ENCODE measurements at places on chromosomes 16 and 17. TPM values are rescaled to one million over a fixed set of nuclear protein-coding genes. Genes with fewer than 3 reads are reported as not detected.

HCRT gene
- not detected for polyA plus RNA-seq

XAF1 gene
- polyA plus RNA-seq, result 25.5 TPM

HOXB3 gene
- 135 TPM for polyA plus RNA-seq

CRISPLD2 gene
- 7.0 TPM for polyA plus RNA-seq

ARHGAP44 gene
- polyA plus RNA-seq, result 9.0 TPM

GRIN2A gene
- 7.5 TPM for polyA plus RNA-seq

SLFN12L gene
- 0.11 TPM for polyA plus RNA-seq

TEKT5 gene
- polyA plus RNA-seq, result 0.29 TPM

HOXB2 gene
- 58.4 TPM for polyA plus RNA-seq

SCRN2 gene
- polyA plus RNA-seq, result 76.7 TPM

PDF gene
- 8.1 TPM for polyA plus RNA-seq

HID1 gene
- 15.3 TPM for polyA plus RNA-seq

GLIS2 gene
- polyA plus RNA-seq, result 50.6 TPM

ABCC3 gene
- polyA plus RNA-seq, result 8.7 TPM

ABI3 gene
- polyA plus RNA-seq, result 4.2 TPM

HP gene
- polyA plus RNA-seq, result 0.77 TPM

NGFR gene
- polyA plus RNA-seq, result 8.2 TPM

METTL23 gene
- 39.0 TPM for polyA plus RNA-seq

ACSM5 gene
- 4.9 TPM for polyA plus RNA-seq

KRT31 gene
- polyA plus RNA-seq, result not detected

ANKRD40CL gene
- polyA plus RNA-seq, result 0.13 TPM

KPNB1 gene
- polyA plus RNA-seq, result 229 TPM

AURKB gene
- 48.1 TPM for polyA plus RNA-seq

SLC16A3 gene
- polyA plus RNA-seq, result 13.6 TPM

CD300A gene
- polyA plus RNA-seq, result 1.5 TPM

PRAC1 gene
- not detected for polyA plus RNA-seq

ARHGDIA gene
- polyA plus RNA-seq, result 228 TPM

HS3ST4 gene
- 0.41 TPM for polyA plus RNA-seq

DNAAF8 gene
- polyA plus RNA-seq, result 3.0 TPM

TNRC6A gene
- polyA plus RNA-seq, result 82.9 TPM

IGF2BP1 gene
- 31.8 TPM for polyA plus RNA-seq

PRSS27 gene
- 1.5 TPM for polyA plus RNA-seq

TEX14 gene
- polyA plus RNA-seq, result 0.63 TPM
